ENCODE measurements at places on chromosomes 2 and 18.

DNA sequence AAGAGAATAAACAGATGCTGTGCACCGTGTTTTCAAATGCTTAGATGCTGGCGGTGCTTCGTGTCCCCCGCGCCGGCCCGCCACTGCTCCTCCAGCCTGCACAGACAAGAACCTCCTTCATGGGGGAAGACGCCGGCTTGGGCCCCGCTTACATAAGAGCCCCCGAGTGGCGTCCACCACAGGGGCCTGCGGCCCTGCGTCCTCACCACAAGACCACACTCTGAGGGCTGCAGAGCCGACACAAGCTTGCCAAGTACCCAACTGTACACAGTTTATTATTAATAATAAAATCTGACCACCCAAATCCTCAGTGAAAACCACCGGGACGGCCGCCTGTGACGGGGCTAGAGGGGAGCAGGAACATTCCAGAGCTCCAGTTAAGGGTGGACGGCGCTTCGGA lies 232.2 kb downstream of the HDAC4 start:
- DNase-seq = no peak

- DNase-seq = no peak
Measured at GRCh38 chr18:46449033-46449432, 208.0 kb downstream of the LOXHD1 start.

DNA sequence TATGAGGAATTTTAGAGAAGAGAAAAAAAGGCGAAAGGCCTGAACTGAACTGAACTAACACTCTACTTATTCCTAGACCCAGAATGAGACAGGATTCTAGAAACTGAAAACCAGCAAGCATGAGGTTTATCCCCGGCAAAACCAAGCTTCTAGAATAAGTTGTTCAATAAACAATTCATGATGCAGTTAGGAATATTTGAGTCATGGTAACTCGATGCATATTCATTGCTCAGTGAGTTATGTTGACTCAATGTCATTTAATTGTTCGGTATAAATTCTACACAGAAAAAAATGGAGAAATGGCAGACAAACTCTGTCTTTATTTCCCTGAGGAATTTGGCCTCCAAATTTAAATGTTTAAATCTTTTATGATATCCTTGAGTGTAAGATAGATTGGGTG lies 321.5 kb downstream of the SATB2 start:
- no peak for DNase-seq

DNA sequence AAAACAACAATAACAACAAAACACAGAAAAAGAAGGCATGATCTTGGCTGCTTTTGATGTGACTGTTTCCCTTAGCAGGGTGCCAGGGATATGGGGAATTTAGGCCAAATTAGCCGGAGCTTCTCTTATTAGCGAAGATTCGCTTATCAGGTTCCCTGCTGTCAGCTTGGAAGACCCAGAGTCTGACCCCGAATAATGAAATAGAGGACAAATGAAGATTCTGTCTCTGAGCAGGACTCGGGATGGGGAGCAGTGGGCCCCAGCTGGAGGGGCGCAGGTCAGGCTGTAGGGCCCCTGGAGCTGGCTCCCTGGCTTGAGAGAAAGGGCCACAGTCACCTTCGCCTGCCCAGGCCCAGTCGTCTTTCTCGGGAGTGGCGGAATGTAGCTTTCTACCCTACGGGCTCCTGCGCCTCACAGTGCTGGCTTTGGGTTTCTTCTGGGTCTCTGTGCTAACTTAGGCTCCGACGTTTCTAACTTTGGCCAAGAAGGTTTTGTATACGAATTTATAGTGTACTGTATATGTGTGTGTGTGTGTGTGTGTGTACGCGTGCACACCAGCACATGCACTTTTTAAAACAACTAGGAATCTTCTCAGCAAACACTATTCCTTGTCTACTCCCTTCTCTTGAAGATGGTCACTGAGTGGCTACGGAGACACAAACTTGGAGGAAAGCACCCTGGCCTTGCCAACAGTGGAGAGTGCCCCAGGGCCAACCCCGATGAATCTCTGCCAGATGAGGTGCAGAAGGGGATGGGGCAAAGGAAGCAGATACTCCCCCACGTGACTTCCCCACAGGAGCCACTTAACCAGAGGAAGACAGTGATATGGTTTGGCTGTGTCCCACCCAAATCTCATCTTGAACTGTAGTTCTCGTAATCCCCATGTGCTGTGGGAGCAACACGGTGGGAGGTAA lies 195.6 kb upstream of the COPS8 start:
- DNase-seq = no peak

DNA sequence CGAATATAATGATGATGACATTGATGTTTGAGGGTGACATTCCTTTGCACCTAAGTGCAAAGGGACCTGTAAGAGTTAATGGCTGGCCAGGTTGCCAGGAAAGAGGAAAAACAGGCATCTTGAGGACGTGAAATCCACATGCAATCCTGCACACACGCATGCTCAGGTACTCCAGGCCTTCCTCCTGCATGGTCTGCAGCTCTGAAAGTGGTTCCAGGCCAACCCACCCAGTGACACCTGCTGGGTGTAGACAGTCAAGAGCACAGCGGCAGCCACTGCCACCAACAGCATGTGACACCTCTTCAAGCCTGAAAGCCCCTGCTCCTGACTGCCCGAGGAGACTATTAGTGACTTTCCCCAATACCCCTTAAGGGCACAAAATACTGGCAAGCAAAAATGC lies 101.6 kb downstream of the PIEZO2 start:
- no peak for DNase-seq

DNA sequence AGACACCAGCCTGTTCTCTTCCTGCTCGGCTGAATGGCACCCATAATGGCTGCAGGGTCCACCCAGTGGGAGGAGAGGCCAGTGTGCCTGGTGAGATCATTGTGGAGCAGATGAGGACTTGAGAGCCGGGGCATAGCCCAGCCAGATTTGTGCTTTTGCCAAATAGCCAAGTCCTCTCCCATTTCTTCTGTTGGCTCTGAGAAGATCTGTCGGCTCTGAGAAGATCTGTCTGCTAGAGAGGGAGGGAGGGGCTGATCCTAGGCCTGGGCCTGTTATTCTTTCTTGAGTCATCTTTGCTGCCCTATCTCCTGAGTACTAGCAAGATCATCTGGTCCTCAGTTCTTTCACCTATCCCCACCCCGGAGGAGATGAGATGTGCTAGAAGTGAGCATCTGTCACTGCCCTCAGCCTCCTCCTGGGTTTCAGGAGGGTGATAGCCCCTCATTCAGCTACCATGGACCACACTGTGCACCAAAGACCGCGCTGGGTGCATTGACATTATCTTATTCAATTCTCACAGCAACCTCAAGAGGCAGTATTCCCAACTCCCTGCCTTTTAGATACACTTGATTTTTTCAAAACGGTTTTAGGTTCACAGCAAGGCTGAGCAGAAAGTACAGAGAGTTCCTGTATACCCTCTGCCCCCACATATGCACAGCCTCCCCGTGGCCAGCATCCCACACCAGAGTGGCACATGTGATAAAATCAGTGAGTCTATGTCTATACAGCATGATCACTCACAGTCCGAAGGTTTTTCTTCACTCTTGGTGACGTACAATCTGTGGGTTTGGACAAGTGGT lies 98.6 kb downstream of the CAPN13 start:
- no peak for DNase-seq

DNA sequence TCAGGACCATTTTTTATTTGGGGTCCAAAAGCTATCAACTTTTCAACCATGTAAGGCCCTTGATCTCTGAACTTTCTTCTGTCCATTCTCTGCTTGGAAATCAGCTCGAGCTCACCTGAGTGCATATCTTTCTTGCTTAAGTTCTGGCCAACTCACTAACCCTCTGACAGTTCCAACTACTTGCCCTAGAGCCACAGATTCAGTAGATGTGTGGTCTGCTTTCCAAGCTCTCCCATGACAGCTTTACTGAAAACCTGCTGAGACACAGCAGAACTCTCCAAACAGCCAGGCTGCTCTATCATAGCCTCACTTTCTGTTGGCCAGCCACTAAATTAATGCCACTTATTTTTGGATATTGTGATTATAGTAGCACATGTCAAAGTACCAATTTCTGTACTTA lies 21.2 kb upstream of the IKZF2 start:
- no peak for DNase-seq

GRCh38 chr2:201926067-201926466 lies 107.6 kb upstream of the FZD7 start:
- no peak for DNase-seq

DNA sequence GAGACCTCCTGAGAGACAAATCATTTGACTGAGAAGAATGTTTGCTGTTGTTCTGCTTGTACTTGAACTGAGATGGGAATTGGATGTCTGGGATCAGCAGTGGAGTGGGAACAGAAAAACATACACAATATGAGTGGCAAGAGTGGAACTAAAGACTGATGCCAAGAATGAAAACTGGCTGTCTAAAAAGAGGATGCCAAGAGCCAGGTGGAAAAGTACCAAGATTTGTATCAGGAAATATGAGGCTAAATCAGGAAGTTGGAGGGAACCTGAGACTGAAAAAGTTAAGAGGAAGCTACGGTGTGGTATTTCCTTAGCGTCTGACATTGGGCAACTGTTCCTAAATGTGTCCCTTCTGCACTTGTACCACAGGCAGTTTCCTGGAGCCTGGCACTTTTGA lies 440.9 kb upstream of the CELF4 start:
- DNase-seq = no peak

DNA sequence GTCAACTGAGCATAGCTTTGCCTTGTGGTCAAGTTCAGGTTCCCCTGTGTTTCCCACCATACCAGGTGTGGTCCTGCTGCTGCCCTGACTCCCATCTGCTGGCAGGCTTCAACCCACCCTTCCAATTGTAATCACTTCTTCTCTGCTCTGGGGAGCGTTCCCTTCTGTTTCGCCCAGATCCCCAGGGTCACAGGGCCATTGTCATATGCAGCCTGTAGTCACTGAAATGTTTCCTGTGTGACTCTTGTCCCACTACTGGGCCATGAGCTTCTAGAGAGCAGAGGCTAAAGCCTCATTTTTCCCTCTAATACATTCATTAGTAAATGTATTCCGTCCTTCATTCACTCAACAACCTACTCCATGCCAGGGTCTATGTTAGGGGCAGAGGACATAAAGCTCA lies 75.0 kb upstream of the LAPTM4A start:
- no peak for DNase-seq

- no peak for DNase-seq
Measured at GRCh38 chr2:204691911-204692510, 146.7 kb downstream of the PARD3B start.

GRCh38 chr2:152603166-152603565 lies 114.1 kb downstream of the PRPF40A start:
- no peak for DNase-seq

Data from activated T-helper 1 cell treated with anti-CD3 and anti-CD28 coated beads, Interleukin-2, amount 50 U/mL, for 16 hours (primary cell).